ENCODE measurements at places on chromosomes 11 and 22.

DNA sequence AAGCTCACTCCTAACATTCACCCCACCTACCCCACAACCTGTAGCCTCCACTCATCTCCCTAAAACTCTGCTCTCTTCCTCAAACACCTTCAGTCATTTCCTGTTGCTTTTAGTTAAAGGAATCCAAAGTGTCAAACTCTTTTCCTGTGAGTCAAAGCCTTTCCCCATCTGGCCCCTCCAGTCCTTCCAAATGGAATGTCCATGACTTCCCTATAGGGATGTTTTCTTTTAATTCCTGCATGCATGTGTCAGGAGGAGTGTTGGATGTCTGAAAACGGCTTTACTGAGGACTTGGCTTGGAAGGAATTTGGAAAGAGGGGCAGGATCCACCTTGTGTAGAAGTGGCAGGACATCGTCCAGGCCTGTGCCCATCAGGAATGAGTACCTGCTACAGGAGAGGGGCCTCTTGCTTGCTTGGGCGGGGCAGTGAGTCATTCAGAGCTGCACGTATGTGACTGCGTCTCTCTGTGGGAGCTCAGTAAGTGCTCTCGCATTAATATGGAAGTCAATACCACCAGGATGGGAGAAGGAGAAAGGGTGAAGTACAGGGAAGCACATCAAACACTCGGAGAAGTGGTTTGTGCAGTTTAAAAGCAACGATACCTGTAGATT lies 491.9 kb downstream of the OPCML start:
- no peak for DNase-seq

GRCh38 chr11:118295815-118296454 lies 8.6 kb upstream of the CD3E start:
- peak; percentile 38 for DNase-seq

- no peak for DNase-seq
Observed at GRCh38 chr22:47333625-47334024, 571.2 kb downstream of the TBC1D22A start.

DNA sequence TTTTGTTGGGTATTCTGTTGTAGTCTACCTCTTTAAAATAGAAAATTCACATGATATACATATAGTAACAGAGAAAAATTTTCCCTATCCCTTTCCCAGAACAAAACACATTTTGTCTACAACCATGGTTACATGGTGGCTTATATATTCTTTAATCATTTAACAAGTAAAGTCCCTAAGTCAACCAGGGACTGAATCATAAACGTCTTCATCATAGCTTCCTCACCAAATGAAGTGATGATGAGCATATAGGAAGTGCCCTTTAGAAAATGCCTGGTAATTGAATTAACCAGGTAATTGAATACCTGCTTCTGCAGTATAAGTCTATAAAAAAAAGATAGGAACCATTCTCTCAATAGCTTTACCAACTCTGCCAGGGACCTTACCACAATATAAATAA lies 101.2 kb downstream of the APOL5 start:
- DNase-seq: no peak

DNA sequence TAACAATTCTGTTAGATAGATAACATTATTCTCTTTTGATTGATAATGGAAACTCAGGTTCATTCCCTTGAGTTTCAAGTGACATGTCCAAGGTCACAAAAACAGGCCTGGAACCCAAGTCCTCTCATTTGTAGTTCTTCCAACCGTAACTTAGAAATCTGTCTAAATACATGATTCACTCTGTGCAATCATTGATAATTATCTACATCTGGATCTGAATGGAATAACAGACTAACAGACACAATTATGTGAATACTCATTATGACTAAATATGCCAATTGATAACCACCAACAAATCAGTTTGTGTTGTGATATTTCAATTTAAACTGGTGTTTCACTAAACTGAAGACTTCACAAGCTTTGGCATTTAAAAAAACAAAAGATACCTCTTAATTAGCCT lies 71.0 kb downstream of the RBFOX2 start:
- no peak for DNase-seq

Measured in effector CD4-positive, alpha-beta T cell (primary cell).